OCI-LY7 (cell line): ENCODE measurements at places on chromosomes 4 and X.

- DNase-seq = no peak
Measured at GRCh38 chr4:48321312-48321711, 20.0 kb upstream of the SLAIN2 start.

- no peak for DNase-seq
Measured at GRCh38 chr4:6076391-6076790, 58.2 kb upstream of the C4orf50 start.

- peak; percentile 84 for DNase-seq
Measured at GRCh38 chr4:113636438-113636818, 125.1 kb downstream of the CAMK2D start.

- no peak for DNase-seq
Measured at GRCh38 chr4:84531689-84532088, 32.6 kb upstream of the NKX6-1 start.
